Activated CD4-positive, alpha-beta T cell treated with anti-CD3 and anti-CD28 coated beads, Interleukin-2, amount 50 U/mL, for 4 hours (primary cell): ENCODE measurements at places on chromosomes 5 and 9.
A peak's percentile ranks its signal among the peaks of the same experiment; 100 is the strongest.

- DNase-seq, result no peak
Measured at GRCh38 chr5:98638111-98638510, 135.4 kb upstream of the RGMB start.

GRCh38 chr9:87894998-87895625 is 12.4 kb downstream of the SPATA31E1 start:
- DNase-seq, result no peak

DNA sequence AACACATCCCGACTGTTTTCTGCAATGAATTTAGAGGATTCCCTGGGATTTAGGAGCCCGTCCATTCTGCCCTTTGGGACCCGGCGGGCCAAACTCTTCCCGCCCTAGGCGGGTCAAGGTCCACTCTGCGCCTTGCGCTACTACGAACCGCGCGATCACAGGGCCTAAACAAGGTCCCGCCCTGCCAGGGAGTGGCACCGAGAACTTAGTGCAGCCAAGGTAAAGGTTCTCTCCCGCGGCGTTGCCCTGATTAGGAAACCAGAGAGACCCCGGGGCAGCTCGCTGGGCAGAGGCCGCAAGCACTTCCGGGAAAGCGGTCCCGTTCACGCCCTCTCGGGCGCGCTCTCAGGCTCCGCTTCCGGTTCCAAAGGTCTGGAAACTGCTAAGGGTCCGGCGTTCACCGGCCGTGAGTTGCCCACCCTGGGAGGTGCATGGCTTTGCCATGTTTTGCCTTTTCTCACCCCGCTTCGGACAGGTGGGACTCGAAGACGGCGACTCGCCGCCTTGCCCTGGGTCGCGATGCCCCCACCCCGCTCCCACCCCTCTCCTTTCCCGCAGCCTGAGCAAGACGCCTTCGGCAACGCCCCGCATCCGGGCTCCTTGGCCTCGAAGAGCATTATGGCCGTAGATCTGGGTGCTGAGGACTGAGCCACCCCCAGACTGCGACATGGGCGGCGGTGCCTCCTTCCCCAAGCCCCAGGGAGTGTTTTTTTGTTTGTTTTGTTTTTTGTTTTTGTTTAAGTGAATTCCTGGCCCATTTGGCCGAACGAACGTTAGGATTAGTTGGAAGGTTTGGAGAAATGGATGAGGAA is 23.4 kb downstream of the HNRNPK start:
- peak; percentile 21 for DNase-seq

DNA sequence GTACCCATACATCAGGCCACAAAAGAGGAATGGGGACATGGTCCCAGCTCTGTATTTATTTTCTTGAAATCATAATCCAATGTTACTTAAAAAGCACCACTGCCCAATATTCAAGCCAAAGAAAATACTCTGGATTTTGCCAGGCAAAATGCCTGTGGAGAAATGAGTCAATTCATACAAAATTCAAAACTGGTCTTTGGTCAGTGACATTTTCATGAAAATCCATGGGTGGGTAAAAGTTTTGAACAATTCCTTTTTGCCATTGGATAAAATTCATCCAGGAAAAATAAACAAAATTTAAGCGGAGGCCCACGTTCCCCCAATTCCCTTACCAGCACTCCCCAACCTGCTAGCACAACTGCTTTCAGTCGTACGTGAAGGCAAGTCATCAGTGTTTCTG is 186.2 kb downstream of the GLIS3 start:
- DNase-seq, result no peak
